ENCODE measurements at places on chromosomes 4 and X. TPM values are rescaled to one million over a fixed set of nuclear protein-coding genes. Genes with fewer than 3 reads are reported as not detected.

DNA sequence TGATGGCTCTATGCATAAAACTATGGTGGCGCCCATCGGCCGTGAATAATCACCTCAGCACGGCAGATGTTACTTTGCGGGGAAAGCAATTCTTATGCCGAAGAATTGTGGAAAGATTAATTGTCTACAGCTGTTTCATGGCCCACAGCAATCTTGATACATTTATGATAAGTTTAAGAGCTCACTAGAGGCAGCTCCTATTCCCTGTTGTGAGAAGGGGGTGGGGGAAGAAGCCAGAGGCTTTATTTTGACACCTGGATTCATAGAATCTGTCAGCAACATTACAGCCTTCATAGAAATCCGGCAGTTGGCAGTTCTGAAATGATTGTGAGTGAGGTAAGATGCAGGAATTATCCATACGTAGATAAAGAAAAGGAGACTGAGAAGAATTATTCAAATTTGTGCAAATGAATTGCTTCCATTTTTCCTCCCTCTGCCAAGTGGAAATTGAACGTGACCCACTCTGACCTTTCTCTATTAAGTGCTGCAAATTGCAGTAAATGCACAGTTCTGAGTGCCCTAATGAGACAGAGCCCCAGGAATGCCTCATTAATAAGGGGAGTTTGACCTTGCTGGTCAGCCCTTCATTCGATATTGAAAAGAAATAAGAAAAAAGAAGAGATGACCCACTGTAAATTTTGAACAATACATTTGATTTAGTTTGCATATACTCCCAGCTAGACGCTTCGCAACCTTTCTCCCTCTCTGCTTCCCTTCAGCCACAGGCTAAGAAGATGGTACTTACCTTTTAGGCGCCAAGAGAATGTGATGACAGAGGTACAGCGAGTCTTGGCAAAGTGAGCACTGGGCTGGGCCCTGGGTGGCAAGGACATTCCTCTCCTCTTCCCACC is 188.8 kb downstream of the GPAT3 start:
- no peak for DNase-seq
- no peak overlapping the region for H3K4me3 ChIP-seq

POF1B gene
- 0.26 TPM for total RNA-seq

FLNA gene
- 4,163 TPM for total RNA-seq

CSAG3 gene
- total RNA-seq = not detected

TLR1 gene
- 21.4 TPM for total RNA-seq

GRCh38 chrX:103099691-103100090 is 6.7 kb upstream of the NXF3 start:
- H3K36me3 ChIP-seq = no peaks in the 10 kb centered on the region
- H3K4me3 ChIP-seq = no peak overlapping the region
- DNase-seq = no peak

DNA sequence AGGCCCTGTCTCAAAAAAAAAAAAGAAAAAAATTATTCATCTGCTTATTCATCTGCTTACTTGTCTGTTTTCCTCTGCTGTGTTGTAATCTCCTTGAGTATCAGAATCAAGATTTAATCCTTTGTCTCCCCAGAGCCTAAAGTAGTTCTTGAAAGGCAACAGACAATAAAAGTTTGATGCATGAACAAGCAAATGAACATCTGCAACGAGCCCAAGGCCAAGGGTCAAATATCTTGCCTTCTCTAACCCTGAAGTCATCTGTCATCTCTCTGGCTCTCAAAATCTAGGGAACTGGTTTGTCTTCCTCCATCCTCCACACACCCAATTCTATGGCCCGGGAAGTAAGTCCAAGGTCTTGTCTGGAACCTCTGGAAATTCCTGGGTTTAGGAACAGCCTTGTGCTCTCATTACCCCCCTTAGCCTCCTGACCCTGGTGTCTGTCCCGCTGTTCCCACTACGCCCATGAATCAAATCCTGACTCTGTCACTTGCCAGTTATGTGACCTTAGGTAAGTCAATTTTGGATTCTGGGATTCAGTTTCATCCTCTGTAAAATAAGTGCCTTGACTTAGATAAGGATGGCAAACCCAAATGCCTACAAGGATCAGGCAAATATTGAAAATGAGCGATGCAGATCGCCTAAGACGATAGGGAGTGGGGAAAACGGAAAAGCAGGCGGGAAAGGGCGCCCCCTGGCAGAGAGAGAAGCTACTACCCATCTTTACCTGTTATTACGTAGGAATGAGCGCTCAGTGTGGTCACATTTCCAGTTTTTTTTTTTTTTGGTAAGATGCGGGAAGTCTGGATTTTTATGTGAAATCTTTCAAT is 102.7 kb upstream of the DHX15 start:
- H3K27ac ChIP-seq = no peak overlapping the region
- DNase-seq = no peak
- no peak overlapping the region for H3K4me3 ChIP-seq
- H3K36me3 ChIP-seq = no peaks in the 10 kb centered on the region

GRCh38 chr4:54226404-54227255 is 2.5 kb upstream of the PDGFRA start:
- H3K36me3 ChIP-seq = no peaks in the 10 kb centered on the region
- H3K27me3 ChIP-seq = peaks cover 53% of the 10 kb centered on the region
- peak; percentile 82 for DNase-seq
- H3K4me3 ChIP-seq = peak overlapping the region; percentile 59
- H3K4me1 ChIP-seq = peaks cover 21% of the 10 kb centered on the region

GRCh38 chr4:45554423-45554822 is 569.4 kb downstream of the GABRG1 start:
- H3K4me3 ChIP-seq = no peak overlapping the region
- H3K27ac ChIP-seq = no peak overlapping the region
- H3K27me3 ChIP-seq = no peaks in the 10 kb centered on the region
- H3K4me1 ChIP-seq = no peaks in the 10 kb centered on the region
- DNase-seq = no peak
- no peaks in the 10 kb centered on the region for H3K36me3 ChIP-seq

BRS3 gene
- 0.28 TPM for total RNA-seq

DNA sequence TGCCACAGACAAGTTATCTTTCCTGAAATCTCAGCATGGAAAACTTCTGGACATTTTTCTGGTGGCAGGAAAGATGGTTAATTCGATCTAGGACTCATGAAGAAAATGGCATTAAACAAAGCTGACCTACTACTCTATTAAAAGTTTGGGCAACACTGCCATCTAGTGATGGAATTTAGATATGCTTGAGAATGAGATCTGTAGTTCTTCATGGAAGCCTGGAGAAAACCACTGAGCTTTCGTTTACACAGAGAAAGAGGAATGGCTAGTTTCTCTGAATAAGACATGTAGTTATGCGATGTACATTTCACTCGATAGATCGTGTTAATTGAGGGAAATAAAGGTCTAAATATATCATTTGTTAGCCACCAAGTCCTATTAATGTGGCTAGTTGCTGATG is 51.7 kb upstream of the CHRDL1 start:
- no peaks in the 10 kb centered on the region for H3K4me1 ChIP-seq
- H3K4me3 ChIP-seq = no peak overlapping the region
- no peaks in the 10 kb centered on the region for H3K27me3 ChIP-seq
- no peak for DNase-seq

DNA sequence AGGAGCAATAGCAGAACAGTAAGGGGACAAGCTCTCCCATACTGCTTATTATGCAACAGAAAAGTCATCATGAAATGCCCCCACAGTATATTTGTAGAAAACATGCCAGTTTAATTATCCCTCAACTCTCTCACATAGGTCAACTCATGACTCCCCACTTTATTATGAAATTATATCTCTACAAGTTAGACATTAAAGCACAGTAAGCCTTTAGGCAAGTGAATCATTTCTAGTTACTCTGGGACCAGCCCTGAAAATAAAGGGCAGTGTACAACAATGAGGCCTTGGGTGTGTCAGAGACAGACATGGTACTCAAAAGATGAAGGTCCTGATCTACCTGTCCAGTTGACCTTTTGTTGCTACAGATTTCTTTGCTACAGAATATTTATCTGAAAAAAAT is 191.9 kb downstream of the FBXW7 start:
- H3K4me3 ChIP-seq = no peak overlapping the region
- H3K36me3 ChIP-seq = no peaks in the 10 kb centered on the region
- H3K4me1 ChIP-seq = no peaks in the 10 kb centered on the region
- no peak overlapping the region for H3K27ac ChIP-seq
- no peak for DNase-seq

All from uterus (tissue), 4 donors.